ENCODE measurements at places on chromosomes 3 and 15.

DNA sequence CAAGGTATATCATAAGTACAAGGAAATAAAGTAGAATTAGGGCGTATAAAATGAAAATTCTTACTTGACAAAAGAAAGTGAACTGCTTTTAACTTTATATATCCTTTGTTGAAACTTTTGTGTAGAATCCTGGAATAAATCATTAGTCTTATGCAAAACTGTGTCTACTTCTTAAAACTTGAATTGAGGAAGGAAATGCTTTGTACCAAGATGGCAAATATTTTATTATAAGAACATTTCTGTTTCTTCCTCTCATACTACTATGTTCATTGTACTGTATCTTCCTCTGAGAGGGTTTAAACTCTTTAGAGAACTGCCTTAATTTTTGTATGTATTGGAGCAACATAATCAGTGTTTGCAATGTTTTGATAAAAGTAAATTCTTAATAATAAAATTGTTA lies 42.0 kb downstream of the RASA2 start:
- DNase-seq: no peak

- no peak for DNase-seq
These were observed 917 bp downstream of the LNP1 start for GRCh38 chr3:100402256-100402655.

DNA sequence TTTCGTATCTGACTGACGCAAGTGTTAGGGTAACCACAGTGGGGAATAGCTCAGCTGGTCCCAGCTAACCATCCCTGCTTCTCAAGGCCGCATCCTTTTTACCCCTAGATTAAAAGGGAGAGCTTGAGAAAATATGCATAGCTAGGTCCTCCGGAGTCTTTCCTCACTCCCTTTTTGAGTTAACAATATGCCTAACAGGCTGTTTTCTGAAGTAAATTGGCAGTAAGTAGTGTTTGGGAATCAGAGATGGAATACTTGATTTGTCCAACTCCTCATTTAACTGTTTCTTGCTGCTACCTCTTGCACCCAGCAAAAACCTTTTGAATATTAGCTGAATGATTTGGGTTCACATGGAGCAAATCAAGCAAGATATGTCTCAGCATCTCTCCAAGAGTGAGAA lies 326.1 kb downstream of the LPP start:
- no peak for DNase-seq

GRCh38 chr3:170524073-170524472 lies 61.8 kb downstream of the SLC7A14 start:
- peak; percentile 12 for DNase-seq

DNA sequence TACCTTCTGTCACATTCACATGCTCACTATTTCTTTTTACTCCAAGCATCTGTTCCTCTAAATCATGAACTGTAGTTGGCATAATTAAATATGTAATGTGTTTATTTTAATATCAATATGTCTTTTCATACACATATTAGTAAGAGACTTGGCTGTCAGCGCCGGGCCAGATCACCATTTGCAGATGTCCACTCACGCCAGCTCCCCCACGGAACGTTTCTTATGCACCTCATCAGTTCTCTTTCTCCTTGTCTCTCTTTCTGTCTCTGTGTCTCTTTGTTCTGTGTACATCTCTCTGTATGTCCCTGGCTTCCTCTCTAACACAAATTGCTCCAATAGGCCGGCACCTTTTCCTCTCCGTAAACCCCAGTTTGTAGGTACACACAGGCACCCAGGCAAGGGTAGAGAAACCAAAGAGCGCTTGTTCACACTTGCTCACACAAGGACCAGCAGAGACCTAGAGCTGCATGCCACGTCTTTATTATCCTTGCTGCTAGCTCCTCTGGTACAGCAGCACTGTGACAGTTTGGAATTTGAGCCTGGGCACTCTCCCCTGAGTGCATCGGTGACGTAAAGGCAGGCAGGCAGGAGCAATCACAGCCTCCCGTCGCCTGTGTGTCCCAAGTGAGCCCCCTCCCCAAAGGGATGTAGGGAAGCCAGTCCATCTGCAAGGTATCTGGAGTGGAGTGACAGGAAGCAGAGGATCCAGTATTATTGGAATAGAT lies 40.4 kb downstream of the CACNA1D start:
- DNase-seq: no peak

DNA sequence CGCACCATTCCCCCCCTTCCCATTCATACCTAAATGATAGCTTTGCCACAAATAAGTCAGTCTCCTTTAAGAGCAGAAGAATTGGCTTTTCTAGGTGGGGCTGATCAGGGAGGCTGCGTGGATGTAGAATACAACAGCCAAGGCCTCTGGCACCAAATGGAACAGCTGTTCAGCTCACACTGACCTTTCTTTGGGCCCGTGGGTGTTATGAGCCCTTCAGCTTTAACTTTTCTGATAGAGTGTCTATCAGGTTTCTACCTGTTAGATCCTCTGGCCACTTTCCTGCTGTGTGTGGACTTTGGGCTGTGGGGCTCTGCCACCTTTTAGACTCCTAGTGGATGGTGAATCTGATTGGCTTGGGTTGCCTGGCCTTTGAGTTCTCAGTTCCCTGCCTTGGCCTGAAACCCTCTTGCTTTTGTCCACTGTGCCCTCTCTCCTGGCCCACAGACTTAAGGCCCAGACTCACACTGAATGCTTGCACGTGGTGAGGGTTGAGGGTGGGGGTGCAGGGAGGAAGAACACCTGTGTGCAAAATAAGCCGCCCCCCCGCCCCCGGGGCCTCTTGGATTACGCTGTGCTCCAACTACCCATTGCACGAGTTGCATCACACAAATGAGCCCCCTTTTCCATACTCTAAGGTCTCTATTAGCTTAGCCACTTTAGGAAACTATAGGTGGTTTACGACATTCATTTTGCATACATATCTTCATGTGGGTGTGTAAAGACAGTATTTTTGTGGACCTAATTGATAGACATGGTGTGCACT lies 1.3 kb upstream of the RFX7 start:
- peak; percentile 5 for DNase-seq

DNA sequence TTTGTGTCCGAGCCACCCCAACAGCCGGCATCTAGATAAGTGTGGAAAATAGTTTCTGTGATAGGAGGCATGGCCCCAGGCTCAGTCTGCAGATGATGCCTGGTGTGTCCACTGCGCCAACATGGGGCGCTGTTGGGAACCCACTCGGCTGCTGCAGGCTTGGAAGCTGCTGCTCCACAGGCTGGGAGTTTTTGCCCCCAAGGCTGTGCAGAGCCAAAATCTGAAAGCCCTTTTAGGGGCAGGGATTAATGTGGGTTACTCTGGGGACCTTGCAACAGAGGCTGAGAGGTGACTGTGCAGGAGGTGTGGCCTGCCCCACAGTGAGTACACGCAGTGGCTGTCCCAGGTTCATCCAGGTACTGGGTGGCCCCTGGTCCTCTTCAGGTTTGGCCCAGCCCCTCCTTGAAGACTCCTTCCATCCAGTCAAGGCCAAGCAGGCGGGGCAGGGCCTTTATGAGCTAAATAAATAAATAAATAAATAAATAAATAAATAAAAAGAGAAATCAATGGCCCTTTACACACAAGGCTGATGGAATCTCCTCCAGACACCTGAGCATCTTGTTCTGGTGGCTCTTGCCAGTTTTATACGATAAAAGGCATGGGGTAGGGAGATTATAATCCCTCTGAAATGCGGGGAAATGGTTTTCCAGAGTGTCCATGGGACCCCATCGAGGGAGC lies 73.8 kb downstream of the AAGAB start:
- DNase-seq: no peak

- no peak for DNase-seq
These were observed 45.9 kb downstream of the CMSS1 start for GRCh38 chr3:99863588-99863987.

- DNase-seq: no peak
These were observed 53.3 kb downstream of the PPP2R3A start for GRCh38 chr3:136018876-136019275.

GRCh38 chr3:56725175-56725574 lies 42.1 kb upstream of the TASOR start:
- no peak for DNase-seq

DNA sequence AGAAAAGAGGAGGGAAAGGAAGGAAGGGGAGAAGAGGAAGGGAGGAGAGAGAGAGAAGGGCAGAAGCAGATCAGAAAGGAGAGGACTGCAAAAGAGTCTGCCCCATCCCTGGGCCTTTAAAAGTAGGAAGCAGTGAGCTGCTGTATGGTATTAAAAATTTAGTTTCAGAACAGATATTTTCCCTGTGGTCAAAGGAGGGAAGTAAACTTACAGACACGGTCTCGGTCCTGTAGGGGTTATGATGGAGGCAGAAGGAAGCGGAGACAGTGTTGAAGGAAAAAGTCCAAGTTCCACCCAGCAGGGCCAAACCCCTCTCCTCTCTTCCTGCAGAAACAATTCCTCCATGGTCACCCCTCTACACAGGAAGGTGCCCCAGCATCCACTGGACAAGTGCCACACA lies 122.0 kb upstream of the PROK2 start:
- no peak for DNase-seq

- no peak for DNase-seq
These were observed 28.8 kb upstream of the CCDC50 start for GRCh38 chr3:191300422-191300821.

DNA sequence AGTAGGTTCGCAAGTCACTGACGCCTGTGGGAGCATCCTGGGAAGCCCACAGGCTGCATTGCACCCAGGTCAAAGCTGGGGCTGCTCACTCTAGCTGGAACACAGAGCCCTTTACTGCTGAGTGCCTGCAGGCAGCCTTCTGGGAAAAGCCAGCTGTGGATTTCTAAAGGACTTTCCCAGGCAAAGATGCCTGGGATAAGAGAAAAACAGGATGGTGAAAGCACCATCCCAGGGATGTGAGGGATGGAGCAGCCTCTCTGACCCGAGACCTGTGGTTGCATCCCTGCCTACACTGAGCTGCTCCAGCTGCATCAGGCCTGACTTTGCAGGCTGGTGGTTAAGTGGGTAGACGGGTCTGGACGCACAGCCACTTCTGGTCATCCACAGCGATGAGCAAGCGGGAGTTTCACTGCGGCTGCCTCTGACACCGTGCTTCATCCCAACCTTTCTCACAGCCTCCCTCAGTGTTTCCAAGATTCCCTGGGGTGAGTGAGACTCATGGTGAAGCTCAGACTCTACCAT lies 52.5 kb upstream of the AMOTL2 start:
- peak; percentile 79 for DNase-seq

DNA sequence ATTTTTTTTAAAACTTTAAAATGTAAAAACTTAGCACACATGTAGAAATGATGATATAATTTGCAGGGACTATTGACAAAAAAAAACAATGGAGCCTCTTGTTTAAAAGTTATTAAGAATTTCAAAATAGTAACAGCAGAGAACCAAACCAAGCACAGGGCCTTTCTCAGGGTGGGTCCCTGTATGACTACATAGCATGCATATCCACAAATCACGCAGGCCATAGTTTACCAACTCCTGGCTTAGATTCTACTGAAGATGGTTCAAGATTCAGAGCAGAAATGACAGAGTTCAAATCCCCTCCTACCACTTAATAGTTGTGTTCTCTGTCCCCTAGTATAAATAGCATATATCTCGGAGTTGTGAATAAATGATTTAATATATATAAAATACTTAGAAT lies 19.0 kb downstream of the ACAP2 start:
- DNase-seq: no peak

DNA sequence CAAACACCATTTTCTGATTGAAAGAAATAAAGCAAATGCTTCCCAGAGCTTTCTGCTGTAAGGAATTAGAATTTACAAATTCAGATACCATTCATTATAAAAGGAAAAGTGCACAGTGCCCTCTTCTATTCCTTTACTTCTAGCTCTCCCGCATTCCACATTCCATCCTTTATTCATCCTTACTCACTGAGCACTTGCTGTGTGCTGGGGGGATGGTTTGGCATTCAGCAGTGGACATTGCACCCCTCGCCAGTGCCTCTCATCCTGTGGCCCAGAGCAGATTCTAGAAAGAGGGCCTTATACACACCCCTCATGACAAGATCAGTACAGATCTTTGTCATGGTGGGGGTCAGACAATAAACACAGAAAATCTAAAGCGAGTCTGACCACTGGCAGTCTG lies 73.0 kb downstream of the MGLL start:
- no peak for DNase-seq

DNA sequence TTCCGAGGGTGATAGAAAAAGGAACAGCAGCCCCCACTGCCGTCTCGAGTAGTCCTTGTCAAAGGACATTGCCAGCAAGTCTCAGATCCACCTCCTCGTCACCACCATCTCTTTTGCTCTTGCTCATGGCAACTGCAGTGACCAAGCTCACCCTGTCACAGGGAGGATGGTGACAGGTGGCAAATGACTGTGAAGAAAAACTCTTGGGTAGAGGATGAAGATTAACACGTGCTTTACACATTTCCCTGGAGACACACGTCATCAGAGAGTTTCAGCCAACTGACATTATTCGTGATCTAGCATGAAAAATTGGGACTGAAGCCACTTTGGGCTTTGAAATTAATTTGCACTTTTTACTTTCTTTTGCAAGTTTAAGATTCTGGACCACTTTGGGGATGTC lies 174.3 kb downstream of the EBLN2 start:
- DNase-seq: no peak

DNA sequence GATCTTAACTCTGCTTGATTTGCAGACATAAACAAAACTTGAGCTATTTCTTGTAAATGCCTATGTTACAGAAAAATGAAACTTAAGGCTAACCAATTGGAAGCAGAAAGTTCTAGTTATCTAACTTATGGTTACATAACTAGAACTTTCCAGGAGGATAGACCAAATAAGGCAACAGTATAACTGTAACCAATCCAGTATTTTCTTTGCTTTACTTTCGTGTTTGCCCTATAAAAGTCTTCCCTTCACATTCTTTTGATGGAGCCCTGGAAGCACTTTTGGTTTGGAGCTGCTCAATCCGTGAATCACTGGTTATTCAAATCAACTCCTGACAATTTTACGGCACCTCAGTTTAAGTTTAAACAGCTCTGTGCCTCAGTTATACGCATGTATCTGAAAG lies 164.6 kb downstream of the SUCLG2 start:
- no peak for DNase-seq

GRCh38 chr15:42392309-42393024 lies 33.2 kb downstream of the CAPN3 start:
- no peak for DNase-seq

- DNase-seq: peak; percentile 12
These were observed 102.5 kb upstream of the COL6A5 start for GRCh38 chr3:130242850-130243569.

- no peak for DNase-seq
These were observed 150.1 kb downstream of the RAB11A start for GRCh38 chr15:66019368-66019767.
